ENCODE measurements at places on chromosomes 1 and 21.

DNA sequence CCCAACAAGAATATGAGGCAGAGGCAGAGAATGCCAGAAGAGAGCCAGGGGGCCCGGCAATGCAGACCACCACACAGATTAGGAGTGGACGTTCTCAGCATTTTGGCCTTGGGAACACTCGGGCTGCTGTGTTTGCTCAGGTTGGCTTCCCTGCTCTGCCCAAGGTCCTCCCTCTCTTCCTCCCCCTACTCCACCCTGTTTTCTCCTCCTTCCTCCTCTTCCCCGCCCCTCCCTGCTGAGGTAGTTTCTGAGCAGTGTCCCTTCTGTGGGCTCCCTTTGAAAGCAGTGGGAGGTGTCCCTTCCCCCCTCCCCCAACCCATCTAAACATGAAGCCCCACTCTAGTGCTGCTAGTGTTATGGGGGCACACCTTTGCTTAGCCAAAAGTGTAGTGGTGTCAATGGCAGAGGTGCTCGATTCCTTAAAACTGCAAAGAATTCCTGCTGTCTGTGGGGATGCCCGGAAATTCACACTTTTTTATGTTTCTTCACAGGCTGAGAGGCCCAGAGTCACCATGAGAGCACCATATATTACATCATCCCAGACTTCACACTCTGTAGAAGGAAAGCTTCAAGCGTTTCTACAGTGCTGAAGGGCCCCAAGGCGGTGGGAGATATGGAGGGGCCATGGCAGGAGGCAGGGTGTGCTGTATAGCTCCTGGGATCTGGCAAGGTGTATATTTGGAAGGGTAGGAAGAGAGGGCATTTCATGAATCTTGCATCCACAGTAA, at the start of gene HHIPL2:
Gene HHIPL2, minus strand, starts transcription at position 161 of the 728 bp plus-strand sequence. Its CDS starts 60 bp downstream, at position 101.
- no peak for DNase-seq

DNA sequence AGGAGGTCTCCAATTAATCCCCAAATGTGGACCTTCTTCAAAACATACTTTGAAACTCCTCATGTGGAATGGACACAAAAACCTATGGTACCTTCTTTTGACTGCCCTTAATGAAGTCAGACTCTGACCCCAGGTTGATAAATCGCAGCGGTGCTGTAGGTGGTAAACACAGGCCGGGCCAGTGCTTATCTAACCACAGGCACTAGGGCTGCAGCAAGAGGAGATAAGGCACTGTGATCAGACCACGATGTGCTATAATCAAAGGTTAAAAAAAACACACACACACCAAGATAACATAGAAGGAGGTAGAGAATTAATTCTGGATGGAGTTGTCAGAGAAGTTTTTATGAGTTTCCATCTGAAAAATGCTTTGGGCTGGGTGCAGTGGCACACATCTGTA, 52.3 kb upstream of the SIPA1L2 start:
- no peak for DNase-seq

GRCh38 chr1:206706806-206707366, 22.2 kb downstream of the MAPKAPK2 start:
- no peak for DNase-seq

DNA sequence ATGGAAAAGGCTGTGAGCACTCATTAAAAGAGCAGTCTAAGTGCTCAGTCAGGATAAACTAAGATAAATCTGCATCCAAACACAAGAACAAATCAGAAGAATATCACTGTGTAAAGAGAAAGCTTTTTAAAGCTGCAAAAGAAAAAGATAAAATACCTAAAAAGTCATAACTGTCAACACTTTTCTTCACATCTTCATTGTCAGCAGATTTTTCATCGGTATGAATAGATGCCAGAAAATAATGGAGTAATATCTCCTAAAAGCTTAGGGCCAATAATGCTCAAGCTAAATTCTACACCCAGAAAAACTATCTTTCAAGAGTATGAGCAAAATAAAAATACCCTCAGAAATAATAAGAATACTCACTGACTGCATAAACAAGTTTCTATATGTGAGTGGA, 54.0 kb upstream of the PALMD start:
- no peak for DNase-seq

GRCh38 chr1:116768416-116769103, 14.3 kb downstream of the CD2 start:
- no peak for DNase-seq

DNA sequence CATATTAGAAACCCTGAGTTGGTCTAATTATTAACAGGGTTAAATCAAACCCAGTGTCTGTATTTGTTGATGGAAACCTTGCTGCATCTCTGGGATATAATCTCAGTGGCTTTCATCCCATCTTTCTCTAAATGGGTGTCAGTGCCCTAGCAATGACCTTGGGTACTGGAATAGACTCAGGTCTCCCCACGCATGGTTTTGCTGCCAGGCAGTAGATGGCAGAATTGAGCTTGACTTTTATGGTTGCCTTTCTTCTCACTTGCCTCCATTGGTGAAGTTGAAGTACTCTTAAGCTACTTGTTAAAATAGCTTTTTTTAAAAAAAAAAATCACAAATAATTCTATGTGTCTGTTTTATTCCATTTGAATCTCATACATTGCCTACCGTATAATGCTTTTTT, 81.8 kb upstream of the HMCN1 start:
- no peak for DNase-seq

- no peak for DNase-seq
Measured at GRCh38 chr21:15506086-15506485, 223.7 kb upstream of the USP25 start.

DNA sequence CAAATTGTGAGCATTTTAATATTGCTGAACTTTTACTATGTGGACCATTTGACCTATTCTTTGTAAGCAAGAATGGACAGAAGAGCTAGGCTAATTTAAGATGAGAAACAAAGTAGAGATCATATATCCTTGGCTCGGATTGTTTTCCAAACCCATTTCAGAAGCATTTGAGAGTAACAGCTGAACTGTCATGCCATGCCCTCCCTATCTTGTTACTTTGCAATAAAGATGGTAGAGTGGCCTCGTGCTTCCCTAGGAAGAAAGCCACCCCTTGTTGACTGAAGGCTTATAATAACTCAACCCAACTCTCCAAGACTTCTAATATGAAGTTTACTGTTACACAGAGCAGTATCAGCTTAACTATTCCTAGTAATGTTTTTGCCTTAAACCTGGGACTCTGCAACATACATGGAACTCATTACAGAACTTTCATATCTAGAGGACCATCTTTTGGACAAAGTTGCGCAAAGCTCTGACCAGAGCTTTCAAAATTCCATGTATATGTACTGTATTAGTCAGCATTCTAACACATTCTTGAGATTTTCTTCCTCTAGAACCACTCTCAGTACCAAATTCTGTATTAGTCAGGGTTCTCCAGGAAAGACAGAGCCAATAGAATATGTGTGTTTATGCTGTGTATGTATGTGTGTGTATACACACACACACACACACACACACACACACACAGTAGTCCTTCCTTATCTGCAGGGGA, 68.7 kb downstream of the ADAMTS1 start:
- DNase-seq = peak; percentile 85

GRCh38 chr1:200405264-200405663, 4.6 kb downstream of the ZNF281 start:
- DNase-seq = no peak

- no peak for DNase-seq
Measured at GRCh38 chr21:36710729-36711048, 11.8 kb downstream of the SIM2 start.

GRCh38 chr1:21579791-21580190, 70.6 kb downstream of the ALPL start:
- no peak for DNase-seq

DNA sequence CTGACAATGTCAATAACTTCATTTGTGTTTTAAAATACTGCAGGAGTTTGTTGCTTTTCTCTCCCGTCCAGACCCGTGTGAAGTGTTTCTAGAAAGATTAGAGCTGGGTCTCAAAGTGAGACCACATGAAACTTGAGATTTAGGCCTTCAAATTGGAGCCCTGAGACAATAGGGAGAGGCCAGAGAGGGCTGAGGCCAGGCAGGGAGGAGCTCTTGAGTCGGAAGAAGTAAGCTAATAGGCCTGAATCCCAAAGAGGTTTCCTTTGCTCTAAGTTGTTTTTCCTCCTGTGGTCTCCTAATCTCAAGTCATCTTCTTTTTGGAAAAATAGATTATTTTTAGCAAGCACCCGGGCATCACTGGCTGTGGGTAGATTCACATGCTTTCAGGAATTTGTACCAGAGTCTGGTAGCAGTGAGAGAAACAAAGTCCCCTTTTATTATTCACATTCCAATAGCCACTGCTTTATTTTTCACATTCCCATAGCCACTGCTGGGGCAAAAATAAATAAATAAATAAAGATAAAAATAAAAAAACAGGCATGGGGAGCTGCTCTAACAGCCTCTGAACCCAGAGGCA, 25.6 kb downstream of the CD244 start:
- no peak for DNase-seq

DNA sequence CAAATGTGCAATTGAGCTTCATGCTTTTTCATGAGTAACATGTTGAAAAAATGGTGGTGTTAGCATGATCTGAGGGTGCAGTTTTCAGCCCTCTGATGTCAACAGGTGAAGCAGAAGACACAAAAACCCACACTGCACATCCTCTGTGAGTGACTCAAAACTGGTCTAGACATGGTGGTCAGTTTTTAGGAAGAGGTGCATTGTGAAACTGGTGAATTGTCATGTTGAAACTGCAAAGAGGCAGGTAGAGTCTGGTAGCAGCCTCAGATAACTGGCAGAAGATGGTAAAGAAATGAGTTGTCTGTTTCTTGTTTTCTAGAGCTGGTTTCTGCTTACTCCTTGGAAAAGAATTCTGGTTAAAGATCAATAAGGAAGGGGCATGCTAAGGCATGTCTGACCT, 97.3 kb upstream of the HMCN1 start:
- DNase-seq = no peak

DNA sequence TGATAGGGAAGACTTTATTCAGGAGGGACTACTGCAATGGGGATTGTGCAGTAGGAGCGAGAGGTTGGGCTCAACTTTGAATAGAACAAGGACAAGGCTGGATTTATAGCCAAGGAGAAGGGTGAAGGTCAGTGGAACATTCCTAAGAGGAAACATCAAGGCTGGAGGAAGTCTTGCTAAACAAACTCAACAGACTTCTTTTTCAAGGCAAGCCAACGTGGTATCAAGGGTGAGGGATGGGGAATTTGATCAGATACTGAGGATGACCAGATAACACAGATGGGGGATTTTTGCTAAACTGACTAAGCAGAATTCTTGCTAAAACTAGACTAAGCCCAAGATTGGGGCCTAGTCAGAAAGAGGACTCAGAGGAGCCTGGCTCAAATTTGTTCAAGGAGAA, 107.3 kb downstream of the DUSP10 start:
- no peak for DNase-seq

GRCh38 chr1:111615870-111616715, 3.5 kb upstream of the RAP1A start:
- DNase-seq = no peak

DNA sequence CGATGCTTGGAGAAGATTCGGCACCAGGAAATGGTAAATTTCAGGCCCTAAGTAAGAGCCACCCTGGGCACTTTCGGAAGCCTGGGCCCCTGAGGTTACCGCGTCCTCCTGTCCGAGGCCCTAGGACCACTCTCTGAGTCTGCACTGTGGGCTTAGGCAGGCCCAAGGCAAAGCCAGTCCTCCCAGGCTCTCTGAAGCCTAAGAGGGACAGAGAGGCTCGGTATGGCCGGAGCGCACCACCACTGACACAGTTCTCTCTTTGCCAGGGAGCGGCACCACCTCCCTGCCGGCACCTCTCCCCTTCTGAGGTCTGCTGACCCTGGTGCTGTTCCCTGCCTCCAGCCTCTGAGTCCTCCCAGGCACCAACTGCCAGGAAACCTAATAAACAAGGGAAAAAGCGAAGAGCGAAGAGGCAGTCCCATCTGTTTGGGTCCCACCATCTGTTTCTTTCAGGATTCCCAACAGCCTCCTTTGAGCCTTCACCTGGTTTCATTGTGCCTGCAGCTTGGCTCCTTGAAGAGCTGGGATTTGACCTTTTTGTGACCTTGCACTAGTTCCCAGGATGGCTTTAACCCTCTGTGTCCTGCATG, 57.7 kb downstream of the VWA5B1 start:
- DNase-seq = no peak

- DNase-seq = no peak
Measured at GRCh38 chr1:45752441-45753052, 2.1 kb upstream of the IPP start.

DNA sequence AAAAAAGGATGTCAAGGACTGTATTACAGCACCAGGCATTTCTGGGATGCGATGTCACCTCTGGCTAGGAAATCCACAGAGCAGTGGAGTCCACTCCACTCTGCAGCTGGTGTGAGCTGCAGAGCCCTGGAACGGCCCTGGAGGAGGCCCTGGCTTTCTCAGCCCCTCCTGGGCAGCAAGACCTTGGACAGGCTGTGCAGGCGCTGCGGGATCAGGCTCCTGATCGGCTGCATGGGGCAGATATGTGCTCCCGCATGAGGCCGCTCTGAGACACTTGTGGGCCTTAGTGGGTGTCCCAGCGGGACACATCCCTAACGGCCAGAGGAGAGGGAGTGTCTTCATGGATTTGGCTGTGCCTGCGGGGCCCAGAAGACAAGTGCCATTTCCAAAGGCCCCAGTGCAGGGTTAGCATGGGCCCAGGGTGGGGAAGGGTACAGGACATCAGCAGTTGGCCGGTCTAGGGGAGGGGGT, 6.2 kb downstream of the DNMT3L start:
- no peak for DNase-seq

GRCh38 chr1:46520063-46520911, 30.7 kb downstream of the DMBX1 start:
- DNase-seq = peak; percentile 91

DNA sequence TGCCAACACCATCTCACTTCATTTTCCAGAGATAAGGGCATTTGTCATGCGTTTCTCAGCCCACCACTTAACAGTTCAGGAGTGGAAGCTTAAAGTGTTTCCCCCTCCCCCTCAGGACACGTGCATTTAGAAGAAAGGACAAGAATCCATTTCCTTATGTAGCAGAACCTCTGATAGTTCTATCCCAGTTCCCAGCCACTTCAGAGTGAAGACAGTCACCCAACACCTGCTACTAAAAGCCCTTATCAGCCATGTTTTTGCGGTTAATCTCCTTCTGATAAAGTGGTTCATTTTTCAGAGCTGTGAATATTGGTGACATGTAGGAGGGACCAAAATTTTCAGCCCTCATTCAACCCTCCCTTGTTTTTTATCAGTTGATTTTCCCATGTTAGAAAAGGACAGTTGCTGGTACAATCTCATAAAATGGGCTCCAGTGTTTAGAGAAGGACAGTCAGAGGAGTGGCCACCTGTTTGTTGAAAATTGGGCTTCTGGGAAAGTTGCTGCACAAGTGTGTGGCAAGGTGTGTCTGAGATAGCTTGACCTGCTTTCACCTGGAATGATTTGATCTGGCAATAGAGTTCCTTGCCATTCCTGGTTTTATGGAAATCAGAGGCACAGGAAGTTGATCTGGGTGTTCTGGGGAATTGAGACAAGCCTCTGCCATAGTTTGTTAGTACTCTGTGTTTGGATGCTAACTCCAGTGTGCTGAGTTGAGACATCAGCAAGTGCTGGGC, 114.0 kb downstream of the PPP1R12B start:
- DNase-seq = no peak

GRCh38 chr1:220921971-220922635, 42.9 kb downstream of the HLX start:
- no peak for DNase-seq
